ENCODE measurements at places on chromosomes 6 and 20.

GRCh38 chr20:4329232-4329631, 313.9 kb upstream of the RNF24 start:
- no peak for DNase-seq

- DNase-seq: peak; percentile 26
Measured at GRCh38 chr6:63643862-63644261, 8.3 kb downstream of the PHF3 start.

DNA sequence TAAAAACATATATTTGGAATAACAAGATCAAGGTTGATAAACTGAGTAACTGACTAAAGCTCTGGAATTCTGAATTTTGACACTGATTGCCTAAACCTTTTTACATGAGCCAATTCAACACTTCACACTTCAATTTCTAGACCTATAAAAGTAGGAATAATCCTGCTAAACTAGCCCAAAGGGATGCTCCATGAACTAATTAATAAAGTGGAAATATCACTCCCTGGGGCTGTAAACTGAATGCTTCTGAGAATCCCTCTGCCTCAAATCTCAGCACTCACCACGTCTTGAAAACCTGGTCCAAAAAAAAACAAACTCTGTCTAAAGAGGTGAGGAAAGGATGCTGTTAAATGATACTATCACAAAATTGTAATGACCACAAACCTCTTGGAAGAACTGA, 50.9 kb downstream of the DCDC2 start:
- no peak for DNase-seq

DNA sequence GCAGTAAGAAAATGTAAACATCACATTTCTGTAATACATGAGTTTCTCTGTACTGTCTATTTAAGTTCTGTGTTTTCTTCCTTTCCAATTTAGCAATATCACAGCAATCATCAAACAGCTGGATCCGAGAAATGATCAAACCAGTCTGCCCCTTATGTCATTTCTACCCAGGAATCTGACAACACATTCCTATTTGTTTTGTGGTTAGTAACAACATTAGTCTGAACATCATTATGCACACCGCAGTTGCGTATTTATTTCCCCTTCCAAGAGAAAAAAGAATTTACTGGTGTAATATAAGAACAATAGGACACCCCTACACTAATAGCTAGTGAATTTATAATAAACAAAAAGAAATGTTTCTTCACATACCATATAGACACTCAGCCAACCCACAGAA, 179.5 kb downstream of the BTBD9 start:
- peak; percentile 72 for DNase-seq

DNA sequence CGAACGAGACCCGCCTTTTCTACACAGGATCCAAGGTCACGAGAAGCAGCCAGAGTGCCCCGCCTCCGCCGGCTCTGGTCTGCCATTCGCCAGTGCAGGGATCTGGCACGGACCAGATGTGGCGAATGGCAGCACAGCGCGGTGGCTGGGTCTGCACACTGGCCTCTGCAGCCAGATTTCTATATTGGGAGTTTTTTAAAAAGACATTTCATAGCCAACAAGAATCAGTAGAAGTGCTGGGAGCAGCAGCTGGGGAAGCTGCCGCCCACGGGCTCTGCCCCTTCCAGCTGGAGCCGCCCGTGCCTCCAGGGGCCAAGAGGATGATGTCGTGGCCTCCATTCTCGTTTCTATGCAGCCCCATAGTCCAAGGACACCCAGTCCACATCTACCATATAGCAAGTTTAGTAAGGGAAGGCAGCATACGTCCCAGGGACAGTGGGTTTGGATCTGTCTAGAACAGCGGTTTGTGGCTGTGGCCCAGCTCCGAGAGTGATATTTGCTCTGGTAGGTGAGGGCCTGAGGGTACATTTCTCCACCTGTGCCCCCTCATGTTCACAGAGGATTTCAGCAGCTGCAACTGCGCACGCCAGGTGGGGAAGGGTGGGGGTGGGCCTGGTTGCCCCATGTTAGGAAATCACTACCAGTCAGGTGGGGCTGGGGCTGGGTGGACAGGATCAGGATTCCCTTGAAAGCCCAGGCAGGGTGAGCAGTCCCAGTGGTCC, 333.7 kb downstream of the ZFAND3 start:
- DNase-seq: no peak

- DNase-seq: no peak
Measured at GRCh38 chr6:164290101-164290500, 875.6 kb downstream of the QKI start.

DNA sequence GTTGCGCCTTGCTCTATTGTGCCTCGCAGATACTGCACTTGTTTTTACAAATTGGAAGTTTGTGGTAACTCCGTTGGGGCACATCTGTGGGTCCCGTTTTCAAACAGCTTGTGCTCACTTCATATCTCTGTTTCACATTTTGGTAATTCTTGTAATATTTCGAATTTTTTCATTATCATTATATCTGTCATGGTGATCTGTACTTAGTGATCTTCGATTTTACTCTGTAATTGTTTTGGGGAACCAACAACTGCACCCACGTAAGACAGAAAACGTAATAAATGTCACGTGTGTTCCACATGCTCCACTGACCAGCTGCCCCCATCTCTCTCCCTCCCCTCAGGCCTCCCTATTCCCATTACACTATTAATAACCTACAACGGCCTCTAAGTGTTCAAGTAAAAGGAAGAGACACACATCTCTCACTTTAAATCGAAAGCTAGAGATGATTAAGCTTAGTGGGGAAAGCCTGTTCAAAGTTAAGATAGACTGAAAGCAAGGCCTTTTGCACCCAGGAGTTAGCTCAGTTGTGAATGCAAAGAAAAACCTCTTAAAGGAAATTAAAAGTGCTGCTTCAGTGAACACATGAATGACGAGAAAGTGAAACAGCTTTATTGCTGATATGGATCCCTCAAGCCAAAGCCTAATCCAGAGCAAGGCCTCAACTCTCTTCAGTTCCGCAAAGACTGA, 26.9 kb downstream of the TTLL2 start:
- no peak for DNase-seq

DNA sequence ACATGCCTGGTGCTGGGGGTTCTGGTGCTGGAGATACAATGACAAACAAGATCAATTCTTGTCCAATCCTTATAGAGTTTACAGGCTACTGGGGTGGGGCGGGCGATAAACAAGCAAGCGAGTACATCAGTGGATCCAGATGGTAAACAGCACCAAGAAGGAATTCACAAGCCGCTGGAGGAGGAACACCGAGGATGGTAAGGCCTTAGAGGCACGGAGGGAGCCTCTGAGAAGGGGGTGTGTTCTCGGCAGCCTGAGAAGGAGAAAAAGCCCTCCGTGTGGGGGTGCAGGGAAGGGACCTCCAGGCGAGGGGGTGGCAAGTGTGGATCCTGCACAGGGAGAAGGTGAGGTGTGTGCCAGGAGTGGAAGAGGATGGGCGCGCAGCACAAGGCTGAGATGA, 276.5 kb upstream of the FOXQ1 start:
- no peak for DNase-seq

DNA sequence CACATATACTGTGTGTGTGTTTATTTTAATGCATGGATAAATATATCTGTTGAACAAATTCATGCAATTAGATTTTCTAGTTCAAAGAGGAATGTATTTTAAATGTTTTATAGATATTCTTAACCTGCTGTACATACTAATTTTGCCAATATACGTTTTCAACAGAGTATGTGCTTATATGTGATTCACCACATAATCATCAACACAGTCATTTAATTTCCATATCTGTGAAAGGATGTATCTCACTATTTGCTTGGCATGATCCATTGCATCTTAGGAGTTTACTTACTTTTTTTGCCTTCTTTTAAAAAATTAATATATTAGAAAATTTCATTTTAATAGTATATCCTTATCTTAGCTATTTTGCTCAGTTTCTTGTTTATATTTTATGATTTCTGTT, 902.3 kb upstream of the CITED2 start:
- DNase-seq: peak; percentile 5

- peak; percentile 69 for DNase-seq
Measured at GRCh38 chr6:116398316-116399010, 27.7 kb downstream of the DSE start.

GRCh38 chr6:142871910-142872331, 73.1 kb downstream of the HIVEP2 start:
- peak; percentile 93 for DNase-seq

DNA sequence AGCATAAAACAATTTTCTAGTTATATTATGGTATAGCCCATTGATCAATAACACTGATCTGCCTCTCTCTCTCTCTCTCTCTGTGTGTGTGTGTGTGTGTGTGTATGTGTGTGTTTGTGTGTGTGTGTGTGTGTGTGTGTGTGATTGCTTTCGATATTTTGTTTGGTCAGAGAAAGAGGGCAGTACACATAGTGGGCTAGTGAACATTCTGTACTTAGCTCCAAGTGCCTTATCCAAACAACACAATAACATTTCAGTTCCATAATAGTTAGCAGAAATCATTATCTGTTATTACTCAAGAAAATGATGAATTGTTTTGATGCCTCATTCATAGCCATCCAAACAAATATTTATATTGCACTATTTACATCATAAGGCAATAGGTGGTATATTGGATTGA, 979.1 kb upstream of the CITED2 start:
- no peak for DNase-seq

DNA sequence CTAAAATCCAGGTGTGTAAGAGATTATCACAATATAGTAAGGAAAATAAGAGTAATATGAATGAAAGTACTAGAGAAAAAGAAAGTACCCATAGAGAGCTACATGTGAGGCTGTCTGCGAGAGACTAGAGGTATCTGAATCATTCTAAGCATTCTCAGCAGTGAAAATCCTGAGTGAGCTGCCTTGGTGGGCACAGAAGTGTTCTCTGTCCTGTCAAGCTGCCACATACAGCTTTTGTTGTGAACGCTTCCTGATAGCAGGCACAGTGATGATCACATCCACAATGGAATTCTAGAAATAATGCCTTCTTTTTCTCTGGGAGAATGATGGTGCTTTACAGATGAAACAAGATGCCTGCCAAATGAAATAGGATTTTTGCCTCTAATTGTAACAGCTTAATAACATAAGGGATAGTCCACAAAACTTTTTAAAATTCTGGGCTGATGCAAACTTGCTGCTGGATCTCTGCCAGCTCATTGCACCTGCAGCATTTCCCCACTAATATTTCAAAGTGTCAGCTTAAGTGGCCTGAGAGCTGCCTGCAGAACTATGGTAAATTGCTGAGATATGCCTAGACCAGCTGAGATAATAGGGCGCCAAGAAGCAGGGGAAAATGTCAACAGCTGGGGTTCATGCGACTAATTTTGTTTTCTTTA, 620.5 kb downstream of the DOK5 start:
- DNase-seq: no peak

- no peak for DNase-seq
Measured at GRCh38 chr6:147468634-147469033, 39.9 kb upstream of the SAMD5 start.

DNA sequence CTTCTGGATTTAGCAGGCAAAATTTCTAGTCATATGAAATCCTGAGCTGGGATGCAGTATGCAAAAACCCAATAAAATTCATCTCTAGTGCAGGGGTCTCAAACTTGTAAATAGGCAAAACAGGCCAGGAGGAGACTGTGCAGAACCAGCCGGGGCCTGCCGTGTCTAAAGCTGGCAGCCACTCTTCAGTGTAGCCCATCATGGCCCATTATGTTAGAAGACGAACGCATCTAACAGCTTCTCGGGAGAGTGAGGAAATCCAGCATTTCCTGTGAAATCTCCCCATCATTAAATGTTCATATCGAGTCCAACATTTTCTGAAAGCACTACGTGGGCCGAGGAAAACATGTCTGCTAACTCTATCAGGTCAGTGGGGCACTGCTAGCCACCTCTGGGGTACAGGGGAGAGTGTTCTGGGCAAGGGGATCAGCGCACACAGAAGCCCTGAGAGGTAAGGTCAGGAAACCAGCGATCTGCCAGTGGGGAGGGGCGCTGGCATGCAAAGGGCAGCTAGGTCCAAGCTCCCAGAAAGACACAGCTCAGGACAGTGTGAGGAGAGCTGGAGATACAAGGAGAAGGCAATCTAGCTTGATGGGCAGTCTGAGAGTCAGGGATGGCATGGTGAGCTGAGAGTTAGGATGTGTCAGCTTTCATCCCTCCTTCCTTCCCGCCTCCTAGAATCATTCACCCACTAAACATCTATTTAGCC, 144.2 kb downstream of the PREX1 start:
- DNase-seq: no peak

- DNase-seq: peak; percentile 35
Measured at GRCh38 chr6:27251112-27251605, 3.7 kb downstream of the PRSS16 start.

- DNase-seq: no peak
Measured at GRCh38 chr20:6079016-6079415, 25.2 kb upstream of the LRRN4 start.

DNA sequence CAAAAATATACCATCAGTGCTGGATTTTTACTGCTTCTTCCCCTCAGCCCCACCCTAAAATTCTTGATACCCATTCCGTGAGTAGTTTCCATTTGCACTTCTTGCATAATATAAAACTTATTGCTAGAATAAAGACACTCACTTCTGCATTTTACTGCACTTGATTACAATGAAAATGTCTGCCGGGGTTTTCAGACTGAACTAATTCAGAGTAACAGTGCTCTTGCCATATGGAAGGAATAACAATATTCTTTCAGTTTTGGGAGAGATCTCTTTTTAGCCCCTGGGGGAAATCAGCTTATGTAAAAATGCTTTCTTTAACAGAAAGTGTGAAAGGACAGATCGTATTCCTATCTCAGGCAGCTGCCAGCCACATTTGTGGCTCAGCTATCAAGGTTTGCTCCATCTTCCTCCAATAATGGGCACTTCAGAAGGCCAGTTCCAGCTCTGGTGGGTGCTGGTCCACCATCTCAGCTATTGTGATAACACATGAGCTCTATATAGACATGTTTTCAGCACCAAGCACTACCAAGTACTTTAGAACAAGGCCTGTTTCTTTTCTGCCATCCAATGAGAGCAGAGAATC, 8.9 kb downstream of the SMLR1 start:
- DNase-seq: no peak

DNA sequence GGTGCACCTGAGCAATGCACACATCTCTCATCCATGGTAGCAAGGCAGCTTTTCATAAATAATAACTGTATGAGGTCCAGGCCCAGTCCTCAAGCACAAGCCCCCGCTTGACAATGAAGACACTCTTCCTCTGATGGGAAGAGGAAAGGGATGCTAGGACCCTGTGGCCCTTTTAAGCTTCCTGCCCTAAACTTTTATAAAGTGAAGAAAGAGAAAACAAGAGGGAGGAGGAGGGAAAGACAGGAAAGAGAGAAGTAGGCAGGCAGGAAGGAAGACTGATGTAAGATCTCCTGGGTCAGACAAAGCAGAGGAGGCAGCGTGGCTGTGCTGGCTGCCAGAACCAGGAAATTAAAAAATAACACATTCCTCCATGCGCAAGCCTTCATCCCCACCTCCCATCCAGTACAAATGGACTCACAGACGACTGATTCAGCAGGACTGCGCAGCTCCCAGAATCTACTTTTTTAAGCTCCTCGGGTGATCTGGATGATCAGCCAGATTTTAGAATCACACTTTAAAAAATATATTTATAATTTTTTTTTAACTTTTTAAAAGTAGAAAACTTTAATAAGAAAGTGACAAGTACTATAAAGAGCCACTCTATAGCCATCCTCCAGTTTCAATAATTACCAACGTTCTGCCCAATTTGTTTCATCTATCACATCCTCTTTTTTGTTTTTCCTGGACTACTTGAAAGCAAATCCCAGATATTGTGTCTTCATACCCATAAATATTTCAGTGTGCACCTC, 16.5 kb downstream of the TNFAIP3 start:
- DNase-seq: no peak

- DNase-seq: no peak
Measured at GRCh38 chr6:111949546-111949945, 76.3 kb upstream of the FYN start.
